ENCODE measurements at places on chromosomes 4 and X. TPM values are rescaled to one million over a fixed set of nuclear protein-coding genes. Genes with fewer than 3 reads are reported as not detected.
A peak's percentile ranks its signal among the peaks of the same experiment; 100 is the strongest.

DNA sequence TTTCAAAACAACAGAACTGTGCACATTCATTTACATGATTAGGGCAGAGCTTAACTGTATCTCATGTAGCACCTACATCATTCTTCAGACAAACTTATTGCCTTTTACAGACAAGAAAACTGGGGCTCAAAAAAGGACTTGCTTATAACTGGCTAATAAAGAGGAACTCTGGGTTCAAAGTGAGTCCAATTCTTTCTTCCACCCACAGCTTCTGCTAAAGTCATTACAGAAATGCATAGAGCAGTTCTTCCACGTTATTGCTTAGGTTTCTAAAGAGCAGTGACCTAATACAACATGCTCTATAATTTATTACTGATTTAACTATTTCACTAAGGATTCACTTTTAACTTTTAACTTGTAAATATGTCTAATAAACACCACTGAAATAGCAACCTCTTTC is 60.6 kb downstream of the ELOVL6 start:
- no peak for DNase-seq

GRCh38 chr4:127188847-127189246 is 443.9 kb upstream of the INTU start:
- DNase-seq, result peak; percentile 4

GRCh38 chrX:70554081-70554480 is 109.4 kb downstream of the DLG3 start:
- DNase-seq, result peak; percentile 2

The TKTL2 gene
- not detected for total RNA-seq

DNA sequence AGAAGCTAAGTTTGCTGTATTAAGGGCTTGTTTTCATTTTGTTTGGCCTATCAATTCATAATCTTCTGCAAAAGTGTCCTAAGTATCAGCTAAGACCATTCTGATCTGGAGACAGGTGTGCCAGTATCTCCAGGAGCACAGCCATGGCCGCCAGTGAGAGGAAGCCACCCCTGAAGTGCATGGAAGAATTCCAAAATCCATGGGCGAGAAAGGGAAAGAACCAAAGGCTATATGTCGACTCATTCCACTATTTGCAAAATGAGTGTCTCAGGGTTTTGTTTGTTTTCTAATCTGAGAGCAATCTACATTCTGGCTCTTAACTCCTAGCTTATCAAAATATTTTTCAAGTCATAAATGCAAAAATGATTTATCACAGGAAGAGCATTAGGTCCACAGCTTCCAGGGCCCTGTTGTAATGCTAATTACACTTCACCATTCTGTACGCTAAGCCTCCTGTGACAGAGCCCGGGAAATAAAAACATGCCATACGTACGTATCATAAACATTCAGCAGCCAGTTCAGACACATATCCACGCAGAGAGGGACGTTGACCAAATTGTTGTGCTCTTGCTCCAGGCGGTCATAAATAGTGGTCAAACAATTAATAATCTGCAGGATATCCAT is 137.3 kb upstream of the FTHL17 start:
- DNase-seq, result peak; percentile 16

- peak; percentile 0 for DNase-seq
Observed at GRCh38 chr4:36532670-36533379, 251.4 kb downstream of the DTHD1 start.

DNA sequence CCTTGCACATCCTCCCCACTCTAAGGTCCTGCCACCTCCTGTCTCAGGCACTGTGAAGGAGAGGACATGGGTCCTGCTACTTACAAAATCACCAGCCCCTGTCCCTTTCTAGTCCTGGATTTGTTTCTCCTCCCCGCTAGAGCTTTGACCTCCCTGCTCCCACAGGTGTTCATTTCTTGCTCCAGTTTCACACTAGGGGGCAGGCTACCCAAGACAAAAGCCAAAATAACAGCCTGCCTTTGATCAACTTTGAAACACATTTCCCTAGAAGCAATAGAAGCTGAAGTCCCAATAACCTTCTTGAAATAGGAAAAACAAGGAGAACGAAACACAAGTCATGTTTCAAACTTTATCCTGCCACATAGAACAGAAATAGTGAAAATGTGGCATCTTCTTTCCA is 164.4 kb downstream of the QDPR start:
- DNase-seq, result no peak

DNA sequence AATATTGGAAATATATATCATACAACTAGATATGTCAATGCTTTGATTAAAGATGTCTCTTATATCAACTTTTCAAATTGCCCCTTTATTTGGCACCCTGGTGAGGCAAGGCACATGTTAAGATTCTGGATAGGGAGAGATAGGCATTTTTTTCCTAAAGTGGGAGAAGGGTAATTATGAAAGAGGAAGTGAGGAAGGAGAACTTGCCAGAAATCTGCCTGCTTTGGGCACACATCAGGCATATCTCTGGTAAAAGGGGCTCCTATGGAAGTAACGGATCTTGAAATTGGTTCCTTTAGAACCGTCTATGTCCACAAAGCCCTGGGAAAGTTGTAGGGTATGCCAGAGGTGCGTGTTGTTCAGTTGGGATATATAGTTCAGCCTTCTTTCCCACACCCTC is 5.7 kb downstream of the IL15 start:
- no peak for DNase-seq

The KCNE5 gene
- 1.3 TPM for total RNA-seq

DNA sequence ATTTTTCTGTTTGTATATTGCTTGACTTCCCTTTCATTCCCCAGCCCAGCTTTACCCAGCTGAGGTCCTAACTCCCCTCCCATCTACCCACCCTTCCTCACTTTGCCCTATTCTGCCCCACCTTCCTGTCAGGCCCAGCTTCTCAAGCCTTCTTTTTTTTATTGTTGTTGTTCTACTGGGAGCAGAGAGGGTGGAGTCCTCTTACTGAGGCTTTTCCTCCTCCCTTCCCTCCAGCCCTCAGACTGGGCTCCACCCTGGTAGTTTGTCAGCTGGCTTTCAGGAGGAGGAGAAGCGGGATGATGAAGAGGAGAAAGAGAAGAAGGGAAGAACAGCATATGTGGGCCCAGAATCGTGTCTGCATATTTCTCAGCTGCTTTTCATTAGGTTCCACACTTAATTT is 3.2 kb upstream of the KLF8 start:
- no peak for DNase-seq

- DNase-seq, result no peak
Observed at GRCh38 chrX:45264865-45265264, 64.2 kb upstream of the DIPK2B start.

DNA sequence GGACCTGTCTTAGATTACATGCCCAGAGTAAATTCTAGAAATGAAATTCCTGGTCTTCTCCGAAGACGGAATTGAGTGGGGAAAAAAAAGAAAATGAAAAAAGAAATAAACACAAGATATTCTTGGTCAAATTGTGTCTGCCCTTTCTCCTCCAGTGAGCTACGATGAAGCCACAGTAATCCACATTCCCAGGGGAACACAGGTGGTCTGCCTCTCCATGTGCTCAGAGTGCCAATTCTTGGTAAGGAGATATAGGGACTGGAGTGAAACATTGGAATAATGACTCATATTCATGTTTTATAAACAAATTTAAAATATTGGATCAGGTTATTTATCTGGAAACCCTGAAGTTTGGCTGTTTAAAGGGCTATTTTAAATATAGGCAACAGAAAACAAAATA is 54.2 kb upstream of the MGST2 start:
- DNase-seq, result no peak

DNA sequence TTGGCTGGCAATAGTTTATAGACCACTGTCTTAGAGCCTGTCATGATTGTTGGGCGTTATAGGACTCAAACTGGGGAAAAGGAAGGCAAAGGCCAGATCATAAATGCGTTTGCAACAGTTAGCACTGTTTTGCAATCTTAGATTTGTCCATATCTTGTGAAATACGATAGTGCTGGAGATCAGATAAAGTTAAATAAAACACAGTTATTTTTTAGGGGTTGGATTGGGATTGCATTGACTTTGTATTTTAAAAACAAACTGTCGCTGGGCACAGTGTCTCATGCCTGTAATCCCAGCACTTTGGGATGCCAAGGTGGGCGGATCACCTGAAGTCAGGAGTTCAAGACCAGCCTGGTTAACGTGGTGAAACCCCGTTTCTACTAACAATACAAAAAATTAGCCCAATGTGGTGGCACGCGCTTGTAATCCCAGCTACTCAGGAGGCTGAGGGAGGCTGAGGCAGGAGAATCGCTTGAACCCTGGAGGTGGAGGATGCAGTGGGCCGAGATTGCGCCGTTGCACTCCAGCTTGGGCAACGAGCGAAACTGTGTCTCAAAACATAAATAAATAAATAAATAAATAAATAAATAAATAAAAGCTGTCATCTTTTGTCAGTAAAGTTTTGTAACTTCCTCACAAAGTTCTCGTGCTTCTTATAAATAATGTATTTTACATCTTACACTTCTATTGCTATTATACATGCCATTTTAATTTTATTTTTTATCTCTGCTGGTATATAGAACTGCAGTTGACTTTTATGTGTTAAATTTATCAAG is 117.2 kb downstream of the KDM6A start:
- DNase-seq, result no peak

DNA sequence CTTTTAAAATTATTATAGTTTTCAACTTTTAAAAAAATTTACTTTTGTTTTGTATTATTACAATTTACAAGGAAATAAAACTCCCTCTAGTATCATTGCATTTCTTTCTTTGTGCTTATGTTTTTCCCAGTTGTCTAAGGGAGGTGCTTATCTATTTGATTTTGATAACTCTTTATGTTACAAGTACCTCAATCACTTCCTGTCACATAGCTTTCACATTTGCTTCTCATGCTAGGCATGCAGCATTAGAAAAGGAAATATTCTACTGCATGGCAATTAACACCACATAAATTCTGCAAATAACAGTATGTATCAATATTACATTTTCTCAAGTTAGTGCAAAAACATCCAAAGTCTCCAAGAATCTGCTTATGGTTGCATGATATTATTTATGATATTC is 180.3 kb upstream of the HS3ST1 start:
- DNase-seq, result no peak

DNA sequence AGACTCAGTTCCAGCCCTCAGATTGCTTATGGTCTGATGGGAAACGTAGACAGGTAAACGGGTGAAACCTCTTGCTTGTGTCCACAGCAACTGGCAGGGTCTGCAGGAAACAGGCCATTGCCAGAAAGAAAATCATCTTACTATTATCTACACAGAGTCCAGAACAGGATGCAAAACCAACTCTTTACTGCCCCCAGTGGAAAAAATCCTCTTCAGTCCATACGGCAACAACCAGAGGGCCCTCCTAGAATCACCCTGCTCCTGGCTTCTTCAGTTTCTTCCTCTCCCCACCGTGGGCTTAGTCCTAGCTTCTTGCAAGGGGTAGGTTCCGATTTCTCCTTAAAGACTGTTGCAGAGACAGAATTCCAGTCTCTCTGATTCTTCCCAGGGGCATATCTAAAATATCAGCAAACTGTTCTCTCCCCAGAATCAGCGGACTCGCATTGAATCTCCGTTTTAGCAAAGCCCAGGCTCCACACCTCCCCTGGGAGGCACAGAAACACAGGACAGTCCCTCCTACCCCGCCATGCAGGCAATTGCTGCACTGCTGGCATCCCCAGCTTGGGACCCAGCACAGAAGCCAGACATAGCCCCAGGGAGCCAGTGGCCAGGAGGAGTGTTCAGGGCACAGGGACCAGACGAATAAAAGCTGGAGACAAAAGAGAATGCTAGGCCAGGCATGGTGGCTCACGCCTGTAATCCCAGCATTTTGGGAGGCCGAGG is 41.0 kb upstream of the SH3RF1 start:
- DNase-seq, result no peak

The SGCB gene
- 81.1 TPM for total RNA-seq

The KLB gene
- not detected for total RNA-seq

The NDST3 gene
- 0.57 TPM for total RNA-seq

GRCh38 chr4:165331823-165332222 is 4.4 kb downstream of the MSMO1 start:
- DNase-seq, result no peak

- DNase-seq, result no peak
Observed at GRCh38 chr4:2931512-2932301, 31.5 kb downstream of the NOP14 start.

DNA sequence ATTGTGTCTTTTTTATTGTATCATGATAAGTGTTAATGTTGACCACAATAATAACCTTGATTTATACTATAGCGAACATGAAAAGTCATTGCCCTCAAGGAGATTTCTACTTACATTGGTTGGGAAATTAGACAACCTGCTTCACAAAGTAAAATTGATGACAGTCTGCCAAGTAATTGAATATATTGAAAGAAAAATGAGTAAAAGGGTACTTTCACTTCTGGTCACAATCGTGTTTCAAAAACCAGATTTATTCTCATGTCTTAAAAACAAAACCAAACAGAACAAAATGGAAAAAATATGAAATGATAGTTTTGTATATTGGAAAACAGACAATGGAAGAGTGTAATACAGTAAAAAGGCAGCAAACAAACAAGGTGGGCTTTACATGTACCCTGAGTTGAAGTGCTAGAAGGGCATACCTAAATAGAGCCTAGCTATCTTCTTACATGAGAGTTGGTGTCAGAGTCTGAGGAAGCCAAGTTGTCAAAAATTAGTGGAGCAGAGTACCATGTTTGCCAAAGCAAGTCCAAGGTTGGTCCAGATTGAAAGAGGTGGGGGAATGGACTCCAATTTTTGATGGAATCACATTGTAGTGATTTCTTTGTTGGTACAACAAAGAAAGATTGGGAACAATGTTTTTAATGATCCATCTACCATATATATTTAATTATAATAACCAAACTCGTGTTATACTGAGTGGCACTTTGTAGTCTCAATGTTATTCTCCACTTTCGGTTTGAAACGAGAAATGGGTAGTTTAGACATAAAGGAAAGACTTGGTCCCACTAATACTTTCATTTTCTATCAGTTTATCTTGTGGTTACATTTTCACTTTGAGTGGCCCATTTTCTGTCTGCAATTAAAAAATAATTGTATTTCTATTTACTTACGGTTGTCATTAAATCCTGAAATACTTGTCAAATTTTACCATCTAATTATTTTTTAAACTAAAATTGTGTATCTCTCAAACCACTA is 775.6 kb downstream of the STIM2 start:
- no peak for DNase-seq

DNA sequence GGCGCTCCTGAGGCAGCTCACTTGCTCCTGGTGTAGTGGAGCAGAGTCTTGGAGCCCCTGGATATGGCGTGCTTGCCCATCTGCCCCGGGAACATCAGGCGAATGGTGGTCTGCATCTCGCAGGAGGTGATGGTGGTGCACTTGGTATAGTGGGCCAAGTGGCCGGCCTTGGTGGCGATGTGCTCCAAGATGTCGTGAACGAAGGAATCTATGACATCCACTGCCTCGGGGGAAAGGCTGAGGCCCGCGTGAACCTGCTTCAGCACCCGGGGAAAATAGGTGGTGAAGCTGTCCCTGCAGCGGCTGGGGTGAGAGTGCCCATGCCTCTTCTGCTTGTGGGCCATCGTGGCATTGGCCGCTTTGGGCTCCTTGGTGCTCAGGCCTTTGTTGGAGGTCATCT is 58.1 kb upstream of the TMSB15B start:
- no peak for DNase-seq

GRCh38 chrX:70092247-70092646 is 30.0 kb downstream of the OTUD6A start:
- no peak for DNase-seq

The STX18 gene
- total RNA-seq, result 30.6 TPM

- no peak for DNase-seq
Observed at GRCh38 chr4:82076359-82076758, 297.4 kb downstream of the HNRNPD start.

All from astrocyte (in vitro differentiated cells and primary cell).